ENCODE measurements at places on chromosomes 7 and 10.

DNA sequence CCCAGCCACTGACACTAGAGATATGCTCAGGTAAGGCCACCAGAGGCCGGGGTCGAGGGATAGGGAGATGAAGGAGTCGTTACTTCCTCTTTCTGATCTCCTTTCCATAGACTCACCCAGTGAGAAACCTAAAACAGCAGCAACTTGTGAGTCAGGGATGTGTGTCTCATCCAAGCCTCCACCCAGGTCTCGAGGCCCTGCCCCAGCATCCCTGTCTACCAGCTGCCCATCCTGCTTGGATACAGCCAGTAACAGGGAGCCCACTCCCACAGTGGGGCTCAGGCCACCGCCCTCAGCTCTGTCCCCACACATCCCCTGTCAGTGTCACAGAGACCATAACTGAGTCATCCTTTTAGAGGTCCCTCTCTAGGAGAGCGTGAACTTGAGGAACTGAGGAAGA is 49.6 kb upstream of the CHST15 start:
- DNase-seq: peak; percentile 19

DNA sequence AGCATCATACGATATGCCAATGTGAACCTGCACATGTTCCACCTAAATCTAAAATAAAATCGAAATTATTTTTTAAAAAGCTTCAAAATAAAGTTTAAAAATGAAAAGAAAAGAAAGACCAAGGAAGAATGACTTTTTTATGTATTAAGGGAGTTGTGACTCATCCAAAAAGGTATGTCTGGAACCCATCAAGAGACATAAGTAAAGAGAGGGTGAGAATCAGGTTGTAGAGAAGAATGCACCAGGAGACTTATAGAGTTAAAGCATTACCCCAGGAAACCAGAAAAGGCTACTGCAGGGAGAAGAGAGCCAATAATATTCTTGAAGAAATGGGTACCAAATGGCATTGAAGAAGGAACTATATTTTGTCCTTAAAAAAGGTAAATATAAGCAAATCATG is 69.8 kb downstream of the CTTNBP2 start:
- no peak for DNase-seq

GRCh38 chr7:103929901-103930311 is 59.6 kb downstream of the RELN start:
- no peak for DNase-seq

DNA sequence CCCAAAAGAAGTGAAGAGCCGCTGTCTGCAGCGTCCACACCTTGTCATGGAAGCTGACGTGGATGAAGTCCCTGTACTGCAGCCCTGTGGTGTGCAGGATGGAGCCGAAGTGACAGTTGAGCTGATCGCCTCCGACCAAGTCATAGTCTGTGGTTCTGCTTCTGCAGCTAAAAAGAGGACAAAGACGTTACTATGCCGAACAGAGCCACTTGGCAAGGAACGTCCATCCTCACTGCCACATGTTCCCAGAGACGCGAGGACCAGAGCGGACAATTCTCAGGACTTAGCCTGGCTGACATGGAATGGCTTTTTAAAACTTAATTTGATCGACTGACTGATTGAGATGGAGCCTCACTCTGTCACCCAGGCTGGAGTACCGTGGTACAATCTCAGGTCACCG is 21.8 kb downstream of the DAGLB start:
- no peak for DNase-seq

- peak; percentile 68 for DNase-seq
Measured at GRCh38 chr7:137986252-137987017, 15.5 kb downstream of the CREB3L2 start.

- DNase-seq: no peak
Measured at GRCh38 chr10:117621795-117622420, 79.4 kb downstream of the EMX2 start.

- DNase-seq: no peak
Measured at GRCh38 chr7:37018954-37019353, 294.7 kb upstream of the AOAH start.

- no peak for DNase-seq
Measured at GRCh38 chr7:10643545-10643944, 330.1 kb upstream of the PHF14 start.

GRCh38 chr10:26534384-26534783 is 96.2 kb downstream of the APBB1IP start:
- DNase-seq: peak; percentile 13

- peak; percentile 81 for DNase-seq
Measured at GRCh38 chr10:73439605-73440312, 6.4 kb upstream of the MSS51 start.

GRCh38 chr10:8365935-8366911 is 311.7 kb downstream of the GATA3 start:
- DNase-seq: peak; percentile 42

- peak; percentile 32 for DNase-seq
Measured at GRCh38 chr7:36683695-36684357, 40.5 kb downstream of the AOAH start.

DNA sequence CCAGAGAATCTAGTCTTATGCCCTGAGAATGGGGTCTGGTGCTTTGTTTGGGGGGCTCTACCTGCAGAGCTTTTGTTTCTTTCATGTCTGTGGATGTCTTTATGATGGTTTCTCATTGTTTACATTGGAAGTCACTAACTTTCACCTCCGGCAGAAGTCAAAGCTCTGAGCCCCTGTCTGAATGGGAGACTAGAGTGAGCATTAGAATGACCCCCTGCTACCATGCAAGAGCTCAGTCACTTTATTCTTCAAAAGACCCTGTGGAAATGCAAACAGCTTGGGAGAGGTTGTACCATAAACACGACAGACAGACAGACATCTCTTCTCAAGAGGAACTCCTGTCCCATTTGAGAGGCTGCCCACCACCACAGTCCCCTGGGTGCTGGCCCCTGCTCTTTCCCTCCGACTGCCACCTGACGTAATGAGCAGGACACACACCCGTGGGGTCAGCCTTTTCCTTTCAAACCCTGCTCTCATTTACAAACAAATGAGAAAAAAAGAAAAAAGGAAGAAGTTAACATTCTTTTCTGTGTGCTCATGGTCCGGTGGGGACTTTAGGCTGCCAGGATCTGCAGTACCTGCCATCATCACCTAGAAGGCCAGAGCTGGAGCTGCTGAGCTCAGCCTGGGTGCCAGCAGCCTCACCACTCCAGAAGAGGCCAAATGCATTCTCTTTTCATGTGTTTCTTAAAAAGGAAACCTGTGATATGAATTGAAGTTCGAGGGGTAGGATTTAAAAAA is 91.6 kb downstream of the FZD1 start:
- DNase-seq: no peak

- no peak for DNase-seq
Measured at GRCh38 chr10:132173185-132173584, 13.6 kb upstream of the DPYSL4 start.

- no peak for DNase-seq
Measured at GRCh38 chr7:50495746-50496145, 45.6 kb upstream of the FIGNL1 start.

DNA sequence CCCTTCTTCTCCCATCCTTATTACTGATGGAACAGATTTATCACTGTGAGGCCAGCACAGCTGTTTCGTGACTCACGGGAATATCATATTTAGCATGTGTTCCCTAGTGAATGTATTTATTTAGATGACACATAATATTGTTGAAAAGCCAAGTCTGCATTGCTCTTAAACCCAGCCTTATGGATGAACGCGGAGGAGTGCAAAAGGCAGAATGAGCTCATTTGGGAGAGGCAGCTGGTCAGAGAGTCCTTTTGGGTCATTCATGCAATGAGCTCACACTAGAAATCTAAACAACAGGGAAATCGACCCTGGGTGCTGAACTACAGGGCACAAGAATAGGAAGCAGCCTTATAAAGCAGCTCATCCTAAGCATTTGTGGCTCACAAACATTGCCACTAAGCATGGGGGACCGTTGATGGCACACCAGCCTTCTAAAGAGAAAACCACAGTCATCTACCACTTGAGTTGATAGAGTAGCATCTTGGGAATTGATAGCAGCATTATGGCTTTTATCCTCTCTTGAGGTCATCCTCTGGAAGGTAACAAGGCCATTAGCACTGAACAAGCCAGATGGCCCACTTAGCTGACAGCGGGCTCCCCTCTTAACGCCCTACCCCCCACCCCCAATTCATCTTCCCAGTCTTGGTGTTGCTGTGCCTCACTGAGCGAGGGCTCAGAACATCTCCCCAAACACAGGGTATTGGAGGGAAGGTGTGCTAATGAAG is 32.9 kb upstream of the SDK1 start:
- DNase-seq: peak; percentile 78

- peak; percentile 93 for DNase-seq
Measured at GRCh38 chr7:143380646-143381426, at the start of gene ZYX. TSS of gene ZYX (plus strand) at chr7:143381345. CDS start at chr7:143381572, 227 bp downstream.

GRCh38 chr10:112497347-112497950 is 50.4 kb downstream of the VTI1A start:
- DNase-seq: no peak

DNA sequence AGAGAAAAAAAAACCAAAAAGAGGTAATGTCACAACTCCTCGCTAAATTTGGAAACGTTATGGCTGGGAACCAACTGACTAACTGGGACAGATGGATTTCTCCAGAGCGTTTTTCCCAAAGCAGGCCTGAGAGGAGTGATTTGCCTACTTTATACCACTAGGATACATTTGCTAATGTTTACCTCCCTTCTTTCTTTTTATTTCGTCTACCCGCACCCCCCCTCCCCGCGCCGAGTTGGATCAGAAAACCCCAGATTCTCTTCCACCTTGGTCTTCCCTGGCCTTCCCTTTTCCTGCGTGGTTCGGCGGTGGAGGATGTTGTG is 7.2 kb downstream of the CPA2 start:
- no peak for DNase-seq

DNA sequence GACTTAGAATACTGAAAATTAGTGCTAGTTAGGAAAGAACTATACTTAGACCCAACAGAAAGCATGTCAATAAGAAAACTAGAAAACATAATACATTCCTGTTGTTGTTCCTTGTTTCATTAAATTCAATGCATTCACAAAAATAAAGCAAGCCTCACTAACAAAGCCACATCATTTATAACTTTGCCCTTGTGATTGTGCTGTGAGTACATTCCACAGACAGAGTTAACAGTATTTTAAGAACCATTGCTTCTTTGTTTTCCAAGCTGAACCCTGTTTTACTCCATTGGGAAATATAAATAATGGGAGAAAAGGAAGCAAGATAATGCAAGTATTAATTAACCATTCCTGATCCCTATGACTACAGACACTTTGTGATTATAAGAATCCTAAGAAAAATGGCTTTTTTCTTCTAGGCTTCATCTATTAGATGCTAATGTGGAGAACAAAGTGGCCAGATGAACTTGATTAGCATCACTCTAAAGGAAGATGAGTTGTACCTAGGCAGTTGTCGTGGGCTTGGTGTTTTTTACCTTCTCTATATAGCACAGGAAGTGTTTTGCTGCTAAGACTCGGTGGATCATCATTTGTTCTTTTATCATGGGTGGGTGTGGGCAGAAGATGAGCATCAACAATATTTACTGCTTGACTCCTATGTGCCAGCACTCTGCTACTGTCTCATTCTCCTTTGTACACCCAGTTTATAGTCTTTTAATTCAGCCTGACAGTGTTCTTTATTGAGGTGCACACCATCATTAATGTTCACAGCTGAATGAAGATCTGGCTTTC is 34.2 kb upstream of the ZNRF2 start:
- no peak for DNase-seq

DNA sequence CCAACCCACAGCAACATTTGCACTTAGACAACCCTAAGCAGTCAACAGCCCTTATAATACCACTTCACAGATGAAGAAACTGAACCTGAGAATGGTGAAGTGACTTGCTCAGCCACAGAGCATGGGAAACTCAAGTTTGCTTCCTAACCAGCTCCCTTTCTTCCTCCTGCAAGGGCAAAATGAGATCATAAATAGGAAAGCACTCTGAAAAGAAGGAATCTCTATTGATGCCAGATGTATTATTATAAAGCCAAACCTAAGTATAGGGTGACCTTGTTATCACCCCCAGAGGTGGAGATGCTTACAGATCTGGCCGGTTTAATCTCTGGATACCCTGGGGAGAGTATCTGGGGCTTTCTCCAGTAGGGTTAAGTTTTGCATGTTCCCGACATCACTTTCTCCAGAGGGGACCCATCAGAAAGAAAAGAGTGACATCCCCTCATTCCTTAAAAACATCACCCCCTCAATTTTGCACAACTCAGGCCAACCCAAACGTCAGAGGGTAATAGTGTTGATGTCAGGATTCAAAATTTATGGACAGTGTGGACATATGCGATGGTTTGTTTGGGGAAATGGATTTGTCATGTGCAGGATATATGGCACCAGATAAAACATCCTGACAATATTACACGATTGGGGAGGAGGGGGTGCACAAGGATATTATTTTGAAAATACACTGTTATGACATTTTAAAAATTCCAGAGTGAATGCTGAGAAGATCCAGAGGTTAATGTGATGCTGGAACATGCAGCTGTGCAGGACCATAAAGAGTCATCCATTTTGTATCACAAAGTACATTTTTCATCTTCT is 24.0 kb upstream of the XPNPEP1 start:
- no peak for DNase-seq

- DNase-seq: peak; percentile 67
Measured at GRCh38 chr10:127196282-127197153, at the start of gene INSYN2A. TSS of gene INSYN2A (minus strand) at chr10:127196591. CDS start at chr10:127176395, 20,196 bp downstream.

DNA sequence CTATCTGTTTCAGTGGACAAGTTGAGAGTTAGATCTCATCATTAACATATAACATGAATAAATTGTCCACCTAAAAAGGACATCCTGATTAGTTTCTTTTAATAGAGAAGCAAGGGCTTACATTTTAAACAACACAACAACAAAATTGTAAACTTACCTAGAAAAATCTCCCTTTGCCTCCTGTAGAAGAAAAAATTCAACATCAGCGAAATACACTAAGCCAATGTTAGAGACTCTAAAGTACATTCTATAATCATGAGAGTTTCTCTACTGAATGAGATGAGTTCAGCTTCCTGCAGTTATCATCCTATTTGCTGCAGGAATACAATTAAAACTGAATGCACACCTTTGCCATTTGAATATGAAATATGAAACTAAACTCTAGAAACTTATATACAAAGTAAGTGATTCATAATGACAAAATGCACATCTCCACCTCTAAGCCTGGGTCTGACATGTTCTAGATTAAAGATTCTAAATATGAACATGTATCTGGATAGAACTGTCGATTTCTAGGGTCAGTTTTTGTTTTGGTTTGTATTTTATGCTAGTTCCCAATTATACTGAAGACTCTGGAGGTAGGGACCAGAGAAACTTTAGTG is 174.8 kb downstream of the PRPF18 start:
- DNase-seq: no peak

DNA sequence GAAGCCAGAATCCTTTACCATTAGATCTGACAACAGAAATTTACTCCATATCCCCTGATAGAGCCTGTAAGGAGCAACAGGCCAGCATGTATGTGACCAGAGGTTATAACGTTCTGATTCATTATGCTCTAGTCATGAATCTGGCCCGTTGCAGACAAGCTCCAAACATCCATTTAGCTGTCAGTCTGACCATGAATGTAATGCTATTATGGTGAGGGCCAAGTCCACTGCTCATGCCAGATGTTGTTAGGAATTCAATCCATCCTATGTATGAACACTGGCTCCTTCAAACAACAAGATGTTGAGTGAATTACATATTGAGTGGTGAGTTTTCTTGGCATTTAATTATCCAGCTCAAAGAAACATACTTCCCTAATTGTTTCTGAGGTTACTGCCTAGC is 610.1 kb upstream of the ANKRD30A start:
- no peak for DNase-seq
